GF-D8 (cell line): ENCODE measurements at places on chromosomes 4 and X.

GRCh38 chr4:56654238-56654632 lies 26.9 kb downstream of the HOPX start:
- no peak for DNase-seq

DNA sequence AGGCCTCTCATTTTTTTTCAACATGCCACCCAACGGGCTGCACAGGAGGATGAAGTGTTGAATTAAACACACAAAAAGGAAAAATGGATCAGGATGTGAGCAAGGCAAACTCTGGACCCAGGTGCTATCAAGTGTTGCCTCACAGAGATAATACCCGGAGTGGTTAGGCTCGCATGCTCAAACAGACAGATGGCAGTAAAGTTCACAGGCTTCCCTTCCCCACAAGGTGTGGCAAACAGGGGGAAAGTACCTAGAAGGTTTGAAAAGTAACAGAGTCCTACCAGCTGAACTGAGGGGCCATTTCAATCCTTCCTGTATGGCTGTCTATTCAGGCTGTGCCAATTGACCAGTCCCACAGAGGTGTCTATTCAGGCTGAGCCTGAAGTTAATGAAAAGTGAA lies 123.9 kb upstream of the GC start:
- DNase-seq = no peak

- no peak for DNase-seq
Observed at GRCh38 chr4:8089862-8090261, 68.8 kb downstream of the ABLIM2 start.

DNA sequence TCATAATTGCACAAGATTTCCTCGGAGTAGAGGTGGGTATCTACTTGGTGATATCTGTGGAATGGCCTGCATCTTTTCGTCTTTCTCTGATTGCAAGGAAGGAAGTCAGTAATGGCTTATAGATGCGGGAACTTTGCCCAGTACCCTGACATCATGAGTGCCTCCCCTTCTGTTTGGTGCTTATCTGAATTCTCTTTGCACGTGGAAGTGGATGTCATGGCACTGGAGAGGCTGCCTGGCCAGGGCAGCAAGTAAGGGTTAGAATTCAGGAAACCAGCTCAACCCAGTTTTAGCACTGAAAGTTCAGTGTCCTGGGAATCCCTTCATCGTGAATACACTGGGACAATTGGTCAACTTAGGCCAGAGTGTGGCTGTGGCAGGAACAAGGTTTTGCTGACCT lies 83.5 kb upstream of the RAPGEF2 start:
- DNase-seq = no peak

- DNase-seq = no peak
Observed at GRCh38 chrX:18733287-18733686, 25.8 kb downstream of the PPEF1 start.

- DNase-seq = no peak
Observed at GRCh38 chr4:63904201-63904600, 505.0 kb downstream of the TECRL start.

DNA sequence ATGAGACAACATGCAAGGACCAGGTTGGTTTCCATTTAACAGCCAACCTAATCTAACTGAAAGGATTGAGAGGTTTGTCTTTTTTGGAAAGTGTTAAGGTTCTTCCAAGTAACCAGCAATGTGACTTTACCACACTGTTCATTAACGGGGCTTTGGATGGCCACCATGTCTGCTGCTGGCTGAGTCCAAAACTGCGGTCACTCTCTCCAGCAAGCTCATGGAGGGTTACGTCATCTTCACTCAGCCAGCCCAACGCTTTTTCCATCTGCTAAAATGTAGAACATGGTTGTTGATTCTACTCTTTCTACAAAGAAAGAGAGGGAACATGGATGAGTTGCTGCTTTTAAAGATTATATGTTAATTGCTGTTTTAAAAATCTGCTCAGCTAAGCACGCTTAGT lies 11.0 kb downstream of the PKD2 start:
- peak; percentile 36 for DNase-seq

- peak; percentile 72 for DNase-seq
Observed at GRCh38 chr4:80079255-80079923, 6.4 kb upstream of the ANTXR2 start.

DNA sequence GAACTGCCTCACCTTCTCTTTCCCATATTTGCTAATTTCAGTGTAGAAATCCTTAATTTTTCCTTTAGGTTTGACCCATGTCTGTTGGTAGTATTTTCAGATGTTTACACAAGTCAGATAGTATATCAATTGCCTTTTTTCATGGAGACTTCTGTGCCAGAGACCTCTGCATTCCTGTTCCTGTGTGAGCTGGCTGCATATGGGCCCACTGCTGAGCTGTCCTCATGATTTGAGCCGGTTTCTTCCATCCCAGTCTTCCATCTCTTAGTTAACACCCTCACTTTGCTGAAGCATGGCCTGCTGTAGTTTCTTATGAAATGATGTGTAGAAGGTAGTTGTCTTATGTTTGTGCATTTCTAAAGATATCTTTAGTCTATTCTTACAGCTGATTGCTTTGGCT lies 40.0 kb downstream of the CDS1 start:
- DNase-seq = no peak

DNA sequence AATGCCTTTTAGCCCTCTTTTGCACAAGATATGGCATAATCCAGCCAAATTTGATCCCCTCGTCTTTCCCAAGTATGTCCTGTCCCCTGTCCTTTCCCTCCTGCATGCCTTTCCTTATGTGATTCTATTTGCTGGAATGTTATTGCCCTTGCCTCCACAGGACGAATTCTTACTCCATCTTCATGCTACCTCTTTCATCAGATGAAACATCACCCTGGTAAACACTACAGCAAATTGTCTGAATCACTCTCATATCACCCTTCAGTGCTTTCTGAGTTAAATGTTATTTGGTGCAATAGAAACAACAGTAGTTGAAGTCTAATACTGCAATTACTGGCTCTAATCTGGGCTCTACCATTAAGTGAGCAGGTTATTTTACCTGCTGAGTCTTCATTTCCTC lies 52.2 kb upstream of the FAT1 start:
- no peak for DNase-seq

DNA sequence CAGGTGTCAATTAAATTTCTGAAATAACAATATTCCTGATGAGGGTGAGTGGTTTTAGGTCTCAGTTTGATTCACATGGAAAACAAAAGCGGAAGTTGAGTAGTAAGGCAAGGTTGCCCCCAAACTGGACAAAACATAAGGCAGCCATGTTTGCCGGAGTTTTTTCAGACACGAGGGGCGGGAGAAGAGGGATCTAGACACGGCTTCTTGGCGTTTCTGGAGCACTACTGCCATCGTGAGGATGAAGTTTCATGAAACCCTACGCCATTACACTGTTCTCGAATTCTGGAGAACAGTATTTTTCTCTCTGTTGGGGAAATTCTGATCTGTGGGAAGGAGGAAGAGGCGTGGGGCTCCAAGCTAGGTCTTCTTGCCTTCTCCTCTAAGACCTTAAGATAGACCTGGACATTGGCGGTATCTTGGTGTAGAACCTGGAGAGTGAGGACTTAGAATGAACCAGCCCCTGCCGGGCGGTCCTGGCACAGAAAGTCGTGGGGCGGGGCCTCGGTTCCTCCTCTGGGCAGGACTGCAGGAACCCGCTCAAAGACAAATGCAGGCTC lies 160.3 kb downstream of the OR13H1 start:
- DNase-seq = no peak
